Kidney epithelial cell (primary cell): ENCODE measurements at places on chromosomes 6 and 20. TPM values are rescaled to one million over a fixed set of nuclear protein-coding genes. Genes with fewer than 3 reads are reported as not detected.

Gene RHAG
- not detected in 2 replicates for total RNA-seq

DNA sequence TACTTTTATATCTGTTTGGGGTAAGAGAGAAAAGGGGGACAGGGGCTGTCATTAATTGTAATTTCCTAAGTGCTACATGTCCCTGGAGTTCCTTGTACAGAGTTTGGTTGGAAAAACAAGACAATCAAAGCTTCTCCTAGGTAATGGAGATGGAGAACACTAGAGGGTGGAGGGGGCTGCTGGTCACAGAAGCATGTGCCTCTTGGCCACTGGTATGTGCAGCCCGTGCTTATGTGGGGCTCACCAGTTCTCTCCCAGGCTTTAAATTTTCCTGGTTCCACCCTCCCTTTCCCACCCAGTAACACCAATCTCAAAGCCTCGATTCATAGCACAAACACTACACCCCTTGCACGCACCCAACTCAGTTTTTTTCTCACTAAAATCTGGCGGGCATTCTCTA is 165.6 kb downstream of the SAMD5 start:
- DNase-seq = no peak

Gene GHRH
- not detected in 2 replicates for total RNA-seq

- no peak for DNase-seq
Observed at GRCh38 chr20:51696304-51697071, 71.7 kb downstream of the ATP9A start.

GRCh38 chr20:46020555-46020954 is 8.5 kb upstream of the SLC12A5 start:
- no peak for DNase-seq

DNA sequence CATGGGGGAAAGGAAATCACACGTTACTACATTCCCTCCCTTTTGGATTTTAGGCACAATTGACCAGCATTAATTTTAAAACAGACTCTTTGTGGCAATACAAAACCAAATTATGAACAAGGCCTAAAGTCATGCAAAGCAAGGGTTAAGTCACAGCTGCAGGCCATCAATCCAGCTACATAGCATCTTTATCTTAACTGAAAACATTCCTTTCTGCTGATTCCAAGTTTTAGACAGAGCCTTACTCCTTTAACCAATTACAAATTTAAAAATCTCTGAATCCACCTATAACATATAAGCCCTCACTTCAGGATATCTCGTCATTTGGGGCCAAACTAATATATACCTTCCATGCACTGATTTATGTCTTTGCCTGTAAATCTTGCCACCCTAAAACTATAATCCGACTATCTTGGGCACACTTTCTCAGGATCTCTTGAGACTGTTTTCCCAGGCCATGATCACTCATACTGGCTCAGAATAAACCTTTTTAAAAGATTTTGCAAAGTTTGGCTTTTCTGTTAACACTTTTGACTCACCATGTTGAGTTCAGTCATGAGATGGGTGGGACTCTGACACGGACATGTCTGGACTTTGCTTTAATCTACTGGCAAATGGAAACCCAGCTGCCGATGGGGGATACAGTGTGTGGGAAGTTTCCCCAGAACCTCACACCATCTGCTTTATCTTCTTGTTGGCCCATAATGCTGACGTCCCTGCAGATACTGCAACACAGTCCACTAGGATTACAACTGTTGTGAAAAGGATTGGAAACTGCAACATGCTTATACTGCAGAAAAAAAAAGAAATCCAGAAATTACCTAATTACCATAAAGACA is 757.0 kb downstream of the PTPRT start:
- no peak for DNase-seq

Gene GSTA2
- not detected in 2 replicates for total RNA-seq
